ENCODE measurements at places on chromosomes 4 and X.
A peak's percentile ranks its signal among the peaks of the same experiment; 100 is the strongest.

DNA sequence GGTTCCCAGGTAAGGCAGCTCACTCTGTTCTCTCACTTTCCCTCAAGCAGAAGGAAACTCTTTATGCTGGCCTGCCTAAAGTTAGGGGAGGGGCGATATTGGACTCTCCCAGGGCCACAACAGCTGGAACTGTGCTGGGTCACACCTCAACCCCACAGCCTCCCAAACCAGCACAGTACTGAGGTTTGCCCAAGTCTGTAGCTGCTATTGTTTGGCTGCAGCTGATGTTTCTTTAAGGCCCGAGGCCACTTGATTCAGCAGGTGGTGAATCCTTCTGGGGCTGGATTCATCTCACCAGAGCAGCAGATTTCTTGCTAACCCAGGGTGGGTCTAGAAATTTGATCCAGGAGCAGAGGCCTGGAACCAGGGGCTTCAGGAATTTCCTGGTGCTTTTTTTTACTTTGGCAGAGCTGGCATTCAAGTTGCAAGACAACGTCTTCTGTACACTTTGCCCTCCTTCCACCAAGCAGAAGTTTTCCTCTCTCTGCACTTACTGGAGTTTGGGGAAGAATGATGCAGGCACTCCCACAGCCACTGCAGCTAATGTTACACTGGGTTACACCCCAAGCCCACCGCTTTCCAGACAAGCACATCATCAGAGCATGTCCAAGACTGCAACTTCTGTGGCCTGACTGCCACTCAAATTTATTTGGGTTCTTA is 544.7 kb upstream of the NDST4 start:
- no peak for DNase-seq

GRCh38 chr4:81039351-81039972 is 9.0 kb downstream of the BMP3 start:
- no peak for DNase-seq

GRCh38 chr4:108391701-108392455 is 223.1 kb upstream of the LEF1 start:
- DNase-seq, result no peak

- DNase-seq, result no peak
Observed at GRCh38 chrX:119625843-119626242, 19.6 kb upstream of the NKRF start.

- no peak for DNase-seq
Observed at GRCh38 chr4:119765951-119766350, 137.3 kb upstream of the PDE5A start.

- DNase-seq, result no peak
Observed at GRCh38 chr4:175147233-175147632, 229.1 kb downstream of the ADAM29 start.

DNA sequence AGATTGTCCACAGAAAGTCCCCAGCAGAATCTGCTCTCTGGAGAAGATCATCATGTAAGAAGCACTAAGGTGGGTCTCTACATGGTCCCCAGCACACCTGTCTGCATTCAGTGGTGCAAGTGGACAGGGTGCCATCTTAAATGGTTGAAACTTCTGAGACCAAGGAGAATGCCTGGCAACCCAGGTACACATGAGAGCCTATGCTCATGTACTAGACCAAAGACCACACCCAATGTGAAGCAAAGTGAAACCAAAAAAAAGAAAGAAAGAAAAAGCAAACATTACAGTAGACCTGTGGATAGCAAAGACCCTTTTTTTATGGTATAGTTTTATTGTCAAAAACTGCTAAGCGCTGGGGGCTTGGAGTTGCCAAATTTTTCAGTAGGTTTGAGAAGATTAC is 15.0 kb downstream of the CD40LG start:
- DNase-seq, result peak; percentile 40

GRCh38 chrX:102624105-102624504 is 24.8 kb downstream of the ARMCX5 start:
- DNase-seq, result no peak

- DNase-seq, result no peak
Observed at GRCh38 chr4:176099314-176099713, 33.7 kb downstream of the WDR17 start.

DNA sequence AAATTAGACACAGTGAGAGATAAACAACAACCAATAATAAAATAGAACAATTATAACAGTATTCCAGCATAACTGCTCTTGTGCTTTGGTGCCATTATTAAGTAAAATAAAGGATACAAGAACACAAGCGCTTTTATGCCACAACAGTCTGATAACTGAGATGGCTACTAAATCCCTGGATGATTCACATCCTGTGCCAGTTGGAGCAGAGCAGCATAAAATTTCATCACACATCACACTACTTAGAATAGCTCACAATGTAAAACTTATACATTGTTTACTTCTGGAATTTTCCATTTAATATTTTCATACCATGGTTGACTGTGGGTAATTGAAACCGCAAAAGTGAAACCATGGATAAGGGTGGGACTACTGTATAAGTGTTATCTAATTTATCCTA is 399.9 kb upstream of the CNKSR2 start:
- DNase-seq, result no peak

- no peak for DNase-seq
Observed at GRCh38 chrX:53631156-53631555, 55.4 kb downstream of the HUWE1 start.

- DNase-seq, result no peak
Observed at GRCh38 chr4:26566133-26566532, 17.8 kb upstream of the TBC1D19 start.

DNA sequence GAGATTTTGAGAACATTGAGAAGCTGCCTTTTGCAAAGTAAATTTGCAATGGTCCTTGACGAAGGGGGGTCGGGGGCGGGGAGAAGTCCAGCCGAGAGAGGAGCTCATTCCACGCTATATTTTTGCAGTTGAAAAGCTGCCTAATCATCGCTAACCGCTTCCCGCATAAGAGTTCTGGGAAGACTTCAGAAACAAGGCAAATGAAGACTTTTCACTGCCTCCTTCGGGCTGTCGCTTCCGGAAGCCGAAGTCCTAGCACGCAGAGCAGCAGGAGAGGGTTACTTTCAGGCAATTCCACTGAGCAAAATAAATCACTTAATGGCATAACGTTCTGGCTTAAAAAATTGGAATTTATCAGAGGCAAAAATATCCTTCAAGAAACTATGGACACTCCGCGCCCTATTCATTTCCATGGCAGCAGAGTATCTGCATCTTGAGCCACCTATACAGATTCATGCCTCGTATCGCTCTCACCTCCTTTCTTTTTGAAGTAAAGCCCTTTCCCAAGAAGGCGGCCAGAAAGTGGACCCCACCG is 2.6 kb upstream of the LRAT start:
- no peak for DNase-seq

GRCh38 chr4:150164956-150165629 is 86.8 kb downstream of the DCLK2 start:
- DNase-seq, result no peak

- DNase-seq, result no peak
Observed at GRCh38 chrX:47351706-47352105, 18.7 kb upstream of the ZNF157 start.

- no peak for DNase-seq
Observed at GRCh38 chrX:10167573-10167972, 10.8 kb downstream of the CLCN4 start.

GRCh38 chr4:124030147-124030546 is 633.6 kb downstream of the SPRY1 start:
- no peak for DNase-seq

GRCh38 chr4:102761296-102761701 is 531 bp upstream of the MANBA start:
- DNase-seq, result peak; percentile 24

DNA sequence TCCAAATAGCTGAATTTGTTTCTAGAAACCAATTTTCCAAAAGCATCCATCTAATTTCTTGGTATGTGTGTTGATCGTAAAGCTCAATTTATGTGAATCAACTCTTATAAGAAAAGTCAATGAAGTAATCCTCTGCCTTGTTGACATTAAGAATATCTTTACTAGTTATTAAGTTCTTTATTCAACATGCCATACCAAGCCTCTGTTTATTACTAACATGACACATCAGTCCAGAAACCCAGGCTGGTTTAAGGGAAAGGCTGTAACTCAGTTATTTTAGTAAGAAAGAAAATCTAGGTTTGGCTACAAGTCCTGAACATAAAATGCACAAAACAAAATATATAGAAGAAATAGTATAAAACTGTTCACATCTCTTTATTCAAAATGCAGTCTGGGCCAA is 48.0 kb downstream of the KLHL34 start:
- no peak for DNase-seq

GRCh38 chr4:74262522-74262921 is 45.7 kb upstream of the EPGN start:
- no peak for DNase-seq

DNA sequence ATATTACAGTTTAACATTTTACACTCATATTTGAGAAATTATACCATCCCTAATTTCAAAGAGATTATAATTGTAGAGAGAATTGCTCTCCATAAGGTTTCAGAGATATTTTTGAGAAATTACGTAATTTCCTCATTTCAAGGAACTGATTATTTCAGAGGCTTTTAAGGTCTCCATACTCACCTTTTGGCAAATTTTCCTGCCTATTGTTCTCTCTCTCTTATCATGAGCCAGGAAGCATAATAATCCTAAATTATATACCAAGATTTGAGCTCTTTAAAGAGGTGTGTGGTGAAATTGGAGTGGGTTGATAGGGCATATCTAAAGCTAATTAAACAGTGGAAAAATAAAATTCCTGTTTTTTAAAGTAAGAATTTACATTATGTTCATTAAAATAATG is 248.9 kb upstream of the FTHL17 start:
- no peak for DNase-seq

GRCh38 chr4:53695540-53696463 is 104.5 kb upstream of the LNX1 start:
- no peak for DNase-seq

GRCh38 chr4:132334081-132334480 is 815.0 kb upstream of the PCDH10 start:
- DNase-seq, result no peak

GRCh38 chr4:136934601-136935000 is 597.7 kb downstream of the PCDH18 start:
- DNase-seq, result no peak

GRCh38 chr4:35300996-35301774 is 943.1 kb downstream of the ARAP2 start:
- no peak for DNase-seq

GRCh38 chr4:88828842-88829571 is 131.4 kb upstream of the NAP1L5 start:
- no peak for DNase-seq

DNA sequence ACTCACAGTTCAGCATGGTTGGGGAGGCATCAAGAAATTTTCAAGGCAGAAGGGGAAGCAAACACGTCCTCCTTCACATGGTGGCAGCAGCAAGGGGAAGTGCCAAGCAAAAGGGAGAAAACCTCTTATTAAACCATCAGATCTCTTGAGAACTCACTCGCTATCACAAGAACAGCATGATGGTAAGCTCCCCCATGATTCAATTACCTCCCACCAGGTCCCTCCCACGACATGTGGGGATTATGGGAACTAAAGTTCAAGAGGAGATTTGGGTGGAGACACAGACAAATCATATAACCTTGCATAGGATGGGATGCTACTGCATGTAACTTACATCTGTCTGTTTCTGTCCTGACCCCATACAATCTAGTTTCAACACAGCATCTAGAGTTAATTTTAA is 511.8 kb upstream of the ARX start:
- DNase-seq, result no peak

DNA sequence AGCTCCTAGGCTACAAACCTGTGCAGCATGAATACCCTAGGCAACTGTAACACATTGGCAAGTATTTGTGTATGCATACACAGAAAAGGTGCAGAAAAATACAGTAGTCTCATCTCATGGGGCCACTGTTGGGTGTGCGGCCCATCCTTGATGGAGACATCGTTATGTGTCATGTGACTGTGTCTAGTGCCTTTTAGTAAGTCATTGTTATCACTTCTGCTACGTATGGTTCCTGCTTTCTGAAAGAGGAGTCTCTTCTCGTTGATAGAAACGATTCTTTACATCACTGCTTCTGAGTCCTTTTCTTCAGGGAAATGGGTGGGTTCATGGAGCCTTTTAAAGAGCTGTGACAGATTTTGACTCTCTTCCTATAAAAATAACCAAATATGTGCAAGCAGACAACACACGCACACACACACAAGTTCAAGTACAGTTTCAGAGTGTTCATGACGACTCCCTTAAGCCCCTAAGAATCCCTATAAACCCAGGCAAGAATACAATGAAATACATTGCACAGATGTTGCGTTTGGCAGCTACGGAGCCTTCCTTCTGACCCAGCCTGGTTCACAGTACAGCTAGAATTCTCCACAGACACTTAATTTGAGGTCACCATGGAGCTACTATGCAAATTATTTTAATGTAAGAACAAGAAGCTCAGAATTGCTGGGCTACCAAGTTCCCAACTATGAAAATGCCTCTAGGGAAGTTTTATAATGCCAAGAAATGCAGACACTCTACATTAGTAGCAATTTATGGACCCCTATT is 10.2 kb upstream of the STK32B start:
- no peak for DNase-seq

GRCh38 chrX:136835761-136836160 is 44.8 kb downstream of the RBMX start:
- no peak for DNase-seq

DNA sequence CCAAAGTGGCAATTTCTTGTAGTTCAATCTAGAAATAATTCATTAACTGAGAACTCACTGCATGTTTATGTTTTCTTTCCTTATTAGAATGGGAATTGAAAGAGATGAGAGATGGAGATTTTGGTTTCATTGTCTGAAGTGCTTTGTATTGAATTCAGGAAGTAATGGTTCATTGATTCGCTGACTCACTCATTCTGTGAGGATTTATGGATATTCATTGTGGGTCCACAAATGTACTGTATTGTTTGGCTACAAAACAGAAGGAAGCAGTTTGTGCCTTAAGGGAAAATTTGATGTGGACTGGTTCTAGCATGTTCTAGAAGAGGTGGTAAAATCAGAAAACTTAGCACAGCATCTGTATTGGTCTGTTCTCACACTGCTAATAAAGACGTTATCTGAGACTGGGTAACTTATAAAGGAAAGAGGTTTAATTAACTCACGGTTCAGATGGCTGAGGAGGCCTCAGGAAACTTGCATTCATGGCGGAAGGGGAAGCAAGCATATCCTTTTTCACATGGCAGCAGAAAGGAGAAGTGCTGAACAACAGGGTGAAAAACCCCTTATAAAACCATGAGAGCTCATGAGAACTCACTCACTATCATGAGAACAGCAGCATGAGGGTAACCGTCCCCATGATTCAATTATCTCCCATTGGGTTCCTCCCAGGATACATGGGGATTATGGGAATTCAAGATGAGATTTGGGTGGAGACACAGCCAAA is 132.3 kb upstream of the VCX3A start:
- no peak for DNase-seq

GRCh38 chr4:85937507-85937906 is 422.3 kb downstream of the MAPK10 start:
- no peak for DNase-seq

- no peak for DNase-seq
Observed at GRCh38 chrX:50167366-50167765, 33.4 kb downstream of the AKAP4 start.

- no peak for DNase-seq
Observed at GRCh38 chr4:158914218-158914617, 145.4 kb downstream of the FNIP2 start.

GRCh38 chrX:72100051-72100755 is 31.5 kb downstream of the RTL5 start:
- DNase-seq, result no peak

GRCh38 chr4:166153548-166153947 is 280.5 kb downstream of the TLL1 start:
- no peak for DNase-seq

GRCh38 chrX:11059933-11060332 is 51.2 kb upstream of the HCCS start:
- no peak for DNase-seq
